ENCODE measurements at places on chromosomes 6 and 20. TPM values are rescaled to one million over a fixed set of nuclear protein-coding genes. Genes with fewer than 3 reads are reported as not detected.

The GLP1R gene
- not detected for total RNA-seq

- H3K36me3 ChIP-seq, result no peaks in the 10 kb centered on the region
- H3K27ac ChIP-seq, result no peak overlapping the region
- H3K4me1 ChIP-seq, result no peaks in the 10 kb centered on the region
- no peak overlapping the region for H3K4me3 ChIP-seq
These were observed 19.1 kb downstream of the GNAS start for GRCh38 chr20:58871533-58872102.

The TDP2 gene
- total RNA-seq, result 32.9 TPM

The CDKN1A gene
- 74.1 TPM for total RNA-seq

GRCh38 chr6:43269273-43270007, 26.2 kb downstream of the TTBK1 start:
- no peaks in the 10 kb centered on the region for H3K27me3 ChIP-seq
- no peaks in the 10 kb centered on the region for H3K4me1 ChIP-seq
- H3K27ac ChIP-seq, result no peak overlapping the region
- peak overlapping the region; percentile 7 for H3K4me3 ChIP-seq
- no peak for DNase-seq
- no peaks in the 10 kb centered on the region for H3K36me3 ChIP-seq

The SRXN1 gene
- total RNA-seq, result 6.1 TPM

- peaks cover 26% of the 10 kb centered on the region for H3K4me1 ChIP-seq
- H3K4me3 ChIP-seq, result no peak overlapping the region
- peak; percentile 90 for DNase-seq
- H3K36me3 ChIP-seq, result no peaks in the 10 kb centered on the region
These were observed 67.9 kb downstream of the ZHX3 start for GRCh38 chr20:41249411-41250281.

- no peak overlapping the region for H3K27ac ChIP-seq
- DNase-seq, result no peak
- no peak overlapping the region for H3K4me3 ChIP-seq
- no peaks in the 10 kb centered on the region for H3K36me3 ChIP-seq
- no peaks in the 10 kb centered on the region for H3K4me1 ChIP-seq
These were observed 11.9 kb downstream of the OR12D1 start for GRCh38 chr6:29426654-29427053.

The SLC35B2 gene
- total RNA-seq, result 22.3 TPM

The PROKR2 gene
- total RNA-seq, result not detected

The CCR6 gene
- not detected for total RNA-seq

GRCh38 chr6:164926686-164927085, 382.7 kb downstream of the C6orf118 start:
- H3K36me3 ChIP-seq, result no peaks in the 10 kb centered on the region
- H3K27ac ChIP-seq, result no peak overlapping the region
- DNase-seq, result no peak
- no peaks in the 10 kb centered on the region for H3K4me1 ChIP-seq

The GINS1 gene
- not detected for total RNA-seq

- H3K27me3 ChIP-seq, result no peaks in the 10 kb centered on the region
- no peaks in the 10 kb centered on the region for H3K4me1 ChIP-seq
- H3K36me3 ChIP-seq, result no peaks in the 10 kb centered on the region
- H3K4me3 ChIP-seq, result no peak overlapping the region
These were observed 457.9 kb upstream of the PTCHD4 start for GRCh38 chr6:48568856-48569255.

DNA sequence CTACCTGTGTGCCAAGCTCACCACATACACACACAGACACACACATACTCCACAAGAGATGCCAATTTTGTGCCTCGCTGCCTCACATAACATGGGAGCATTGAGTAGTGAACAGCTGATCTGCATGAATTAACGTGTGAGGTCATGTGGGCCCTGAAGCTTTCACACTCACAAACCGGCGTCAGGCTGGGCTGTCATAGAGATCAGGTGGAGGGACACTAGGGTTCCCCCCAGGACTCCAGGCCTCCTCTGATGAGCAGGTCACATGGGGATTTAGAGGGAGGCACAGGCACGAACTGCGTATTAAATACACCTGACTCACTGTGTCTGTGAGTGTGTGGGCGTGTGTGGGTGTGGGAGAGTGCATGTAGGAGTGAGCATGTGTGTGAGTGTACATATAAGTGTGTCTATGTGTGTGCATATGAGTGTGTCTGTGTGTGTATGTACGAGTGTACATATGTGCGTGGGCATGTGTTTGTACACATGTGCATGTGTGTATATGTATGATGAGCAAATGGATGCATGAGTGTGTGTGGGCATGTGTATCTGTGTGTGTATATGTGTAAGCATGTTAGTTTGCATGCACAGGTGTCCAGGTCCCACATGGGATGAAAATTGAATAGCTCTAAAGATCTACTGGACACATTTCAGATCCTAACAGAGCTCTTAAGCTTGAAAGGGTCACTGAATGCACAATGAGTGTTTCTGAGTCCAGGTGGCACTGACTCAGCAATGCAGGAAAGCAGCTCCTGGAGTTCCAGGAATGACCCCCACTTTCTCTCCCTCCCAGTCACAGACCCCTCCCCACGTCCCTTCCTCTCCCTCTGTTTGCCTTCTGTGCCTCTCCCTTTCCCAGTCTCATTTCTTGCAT, 336.6 kb downstream of the PREX1 start:
- H3K27me3 ChIP-seq, result no peaks in the 10 kb centered on the region
- H3K4me1 ChIP-seq, result no peaks in the 10 kb centered on the region
- H3K36me3 ChIP-seq, result no peaks in the 10 kb centered on the region
- no peak overlapping the region for H3K4me3 ChIP-seq

The HDAC2 gene
- 89.2 TPM for total RNA-seq

The FAM217A gene
- total RNA-seq, result not detected

- H3K4me1 ChIP-seq, result no peaks in the 10 kb centered on the region
- no peak overlapping the region for H3K27ac ChIP-seq
- H3K4me3 ChIP-seq, result no peak overlapping the region
- no peak for DNase-seq
- no peaks in the 10 kb centered on the region for H3K27me3 ChIP-seq
These were observed 11.6 kb upstream of the PLG start for GRCh38 chr6:160690458-160690857.

DNA sequence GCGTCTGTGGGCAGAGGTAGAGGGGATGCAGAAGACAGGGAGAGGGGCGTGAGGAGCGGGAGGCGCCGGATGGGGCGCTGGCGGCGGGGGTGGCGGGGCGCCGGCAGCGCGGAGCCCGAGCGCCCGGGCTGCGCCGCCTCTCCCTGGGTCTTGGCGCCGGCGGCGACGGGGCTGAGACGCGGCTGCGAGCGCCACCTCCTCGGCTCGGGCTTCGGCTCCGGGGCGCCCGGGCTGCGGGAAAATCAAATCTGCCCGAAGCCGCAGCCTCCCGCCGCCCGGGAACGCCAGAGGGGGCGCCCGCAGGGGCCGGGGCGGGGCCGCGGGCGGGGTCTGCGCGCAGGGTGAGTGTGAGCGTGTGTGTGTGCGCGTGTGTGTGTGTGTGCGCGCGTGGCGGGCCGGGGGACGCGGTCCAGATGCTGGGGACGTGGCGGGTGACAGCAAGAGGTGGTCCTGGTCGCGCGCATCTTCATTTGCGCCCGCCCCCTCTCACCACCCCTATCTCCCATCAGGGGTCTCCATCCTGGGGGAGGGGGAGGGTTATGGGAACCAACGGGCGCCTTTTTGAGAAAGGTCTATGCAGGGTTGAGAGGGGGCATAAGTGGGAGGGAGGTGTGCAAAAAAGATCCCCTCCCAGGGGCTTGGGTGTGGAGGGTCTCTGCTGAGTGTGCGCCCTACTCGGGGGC, 646 bp upstream of the CPNE5 start:
- DNase-seq, result peak; percentile 29
- peak overlapping the region; percentile 19 for H3K27ac ChIP-seq
- H3K27me3 ChIP-seq, result no peaks in the 10 kb centered on the region
- peaks cover 8% of the 10 kb centered on the region for H3K4me1 ChIP-seq

- H3K4me1 ChIP-seq, result no peaks in the 10 kb centered on the region
- no peaks in the 10 kb centered on the region for H3K27me3 ChIP-seq
- H3K4me3 ChIP-seq, result no peak overlapping the region
- H3K27ac ChIP-seq, result no peak overlapping the region
- no peaks in the 10 kb centered on the region for H3K36me3 ChIP-seq
These were observed 44.1 kb upstream of the TGM2 start for GRCh38 chr20:38209054-38209675.

DNA sequence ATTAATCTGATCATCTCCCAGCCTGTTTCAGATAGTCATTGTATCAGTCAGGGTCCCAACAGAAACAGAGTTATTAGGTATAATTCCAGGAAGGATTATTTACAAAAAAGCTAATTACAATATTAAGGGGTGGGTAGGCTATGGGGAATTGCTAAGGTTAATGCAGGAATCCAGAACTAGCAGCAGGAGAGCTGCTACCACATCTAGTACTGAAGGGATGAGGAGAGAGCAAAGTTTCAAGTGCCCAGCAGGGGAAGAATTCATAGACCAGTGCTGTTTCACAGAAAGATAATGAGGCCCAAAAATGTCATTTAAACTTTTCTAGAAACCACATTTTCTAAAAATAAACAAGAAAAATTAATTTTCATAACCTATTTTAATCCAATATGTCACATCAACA, 284.2 kb downstream of the HACE1 start:
- DNase-seq, result no peak
- H3K27ac ChIP-seq, result no peak overlapping the region

The IL17A gene
- total RNA-seq, result not detected

The DYNLT2 gene
- total RNA-seq, result 0.26 TPM

DNA sequence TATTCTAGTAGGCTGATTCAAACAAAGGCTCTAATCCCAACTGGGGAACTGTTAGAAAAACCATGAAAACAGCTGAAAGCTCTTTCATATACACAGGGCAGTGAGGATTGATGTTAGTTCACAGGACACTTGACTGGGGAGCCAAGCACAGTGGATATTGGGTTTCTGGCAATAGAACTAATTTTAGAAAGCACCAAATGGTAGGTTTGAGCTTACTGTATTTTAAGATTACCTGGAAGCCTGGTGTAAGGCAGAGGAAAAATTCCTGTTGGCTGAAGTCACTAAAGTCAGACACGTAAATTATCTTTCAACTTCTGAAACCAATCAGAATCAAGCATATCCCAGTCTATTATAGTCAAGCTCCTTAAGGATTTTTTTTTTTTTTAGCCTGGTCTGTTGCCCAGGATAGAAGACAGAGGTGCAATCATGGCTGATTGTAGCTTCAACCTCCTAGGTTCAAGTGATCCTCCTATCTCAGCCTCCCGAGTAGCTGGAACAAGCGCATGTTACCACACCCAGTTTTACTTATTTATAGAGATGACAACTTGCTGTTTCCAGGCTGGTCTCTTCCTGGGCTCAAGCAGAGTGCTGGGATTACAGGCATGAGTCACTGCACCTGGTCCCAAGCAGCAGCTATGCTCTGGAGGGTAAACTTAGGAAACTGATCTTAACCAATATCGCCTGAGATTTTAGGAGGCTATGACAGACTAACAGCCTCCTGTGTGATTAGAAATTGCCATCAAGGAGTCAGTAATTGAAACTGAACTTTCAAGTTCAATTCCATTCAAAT, 32.5 kb upstream of the SYNCRIP start:
- H3K4me1 ChIP-seq, result no peaks in the 10 kb centered on the region
- H3K36me3 ChIP-seq, result no peaks in the 10 kb centered on the region
- no peaks in the 10 kb centered on the region for H3K27me3 ChIP-seq

DNA sequence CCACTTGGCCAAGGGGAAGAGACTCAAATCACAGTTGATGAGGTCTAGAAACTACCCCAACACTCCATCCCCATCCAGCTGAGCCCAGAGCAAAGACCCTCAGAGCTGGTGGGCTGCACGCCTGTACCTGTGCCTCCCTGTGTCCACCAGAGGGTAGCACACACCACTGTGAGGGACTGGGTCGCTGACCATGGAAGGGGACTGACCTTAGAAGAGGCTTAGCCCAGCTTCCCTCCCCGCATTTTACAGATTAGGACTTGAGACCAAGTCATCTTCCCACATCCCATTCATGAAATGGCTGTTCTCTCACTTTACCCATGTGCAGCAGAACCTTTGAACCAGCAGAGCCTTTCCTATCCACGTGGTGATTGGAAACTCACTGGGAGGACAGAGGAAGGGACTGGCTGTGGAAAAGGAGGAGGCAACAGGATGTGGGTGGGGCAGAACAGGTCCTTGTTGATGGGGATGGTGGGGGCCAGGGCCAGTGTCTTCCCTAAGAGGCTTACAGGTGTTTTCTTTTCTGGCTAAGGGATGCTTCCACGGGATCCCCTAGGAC, 44.3 kb downstream of the CPXM1 start:
- no peak overlapping the region for H3K4me3 ChIP-seq
- H3K4me1 ChIP-seq, result peaks cover 10% of the 10 kb centered on the region
- H3K27ac ChIP-seq, result no peak overlapping the region
- H3K36me3 ChIP-seq, result no peaks in the 10 kb centered on the region

DNA sequence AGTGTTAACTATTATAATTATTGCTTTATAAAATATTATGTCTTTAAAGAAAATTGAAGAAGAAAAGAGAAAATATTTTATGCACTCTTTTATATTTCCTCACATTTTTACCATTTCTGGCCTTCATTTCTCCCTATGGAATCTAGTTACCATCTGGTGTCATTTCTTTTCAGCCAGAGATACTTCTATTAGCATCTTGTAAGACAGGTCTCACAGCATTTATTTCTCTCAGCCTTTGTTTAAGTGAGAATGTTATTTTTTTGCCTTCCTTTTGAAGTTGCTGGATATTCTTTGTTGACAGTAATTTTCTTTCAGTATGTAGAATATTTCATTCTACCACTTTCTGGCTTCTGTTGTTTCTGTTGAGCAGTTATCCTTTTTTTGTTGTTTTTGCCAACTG, 652.1 kb upstream of the CITED2 start:
- no peak for DNase-seq
- no peaks in the 10 kb centered on the region for H3K36me3 ChIP-seq
- no peaks in the 10 kb centered on the region for H3K27me3 ChIP-seq
- no peak overlapping the region for H3K27ac ChIP-seq
- no peak overlapping the region for H3K4me3 ChIP-seq
- no peaks in the 10 kb centered on the region for H3K4me1 ChIP-seq

The ZBTB46 gene
- total RNA-seq, result 45.5 TPM

- no peaks in the 10 kb centered on the region for H3K36me3 ChIP-seq
These were observed 36.0 kb upstream of the FAM83C start for GRCh38 chr20:35328095-35328685.

GRCh38 chr6:163095401-163095800, 319.1 kb upstream of the QKI start:
- H3K36me3 ChIP-seq, result no peaks in the 10 kb centered on the region
- no peaks in the 10 kb centered on the region for H3K4me1 ChIP-seq
- no peak for DNase-seq
- no peak overlapping the region for H3K4me3 ChIP-seq
- H3K27me3 ChIP-seq, result no peaks in the 10 kb centered on the region

- no peak for DNase-seq
- H3K4me1 ChIP-seq, result peaks cover 7% of the 10 kb centered on the region
- H3K4me3 ChIP-seq, result no peak overlapping the region
- no peaks in the 10 kb centered on the region for H3K27me3 ChIP-seq
- H3K27ac ChIP-seq, result no peak overlapping the region
These were observed 2.0 kb upstream of the ACTL10 start for GRCh38 chr20:33664762-33665144.

DNA sequence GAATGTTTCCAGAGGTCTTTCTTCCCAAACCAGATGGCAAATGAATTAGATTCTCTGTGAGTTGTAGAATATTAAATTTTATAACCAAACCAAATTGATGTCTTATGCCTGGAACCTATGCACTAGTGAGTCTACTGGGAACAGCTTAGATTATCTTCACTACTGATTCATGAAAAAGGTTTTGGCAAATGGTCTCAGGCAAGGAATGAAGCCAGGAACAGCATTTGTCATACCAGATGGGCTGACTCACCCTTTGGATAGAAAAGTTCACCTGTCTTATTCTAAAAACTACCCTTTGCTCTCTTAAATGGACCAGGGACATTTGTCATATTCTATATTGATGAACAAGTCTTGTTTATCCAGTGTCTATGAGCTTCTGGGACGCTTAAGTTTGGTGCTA, 135.4 kb upstream of the ECI2 start:
- H3K36me3 ChIP-seq, result no peaks in the 10 kb centered on the region
- no peak overlapping the region for H3K4me3 ChIP-seq
- no peaks in the 10 kb centered on the region for H3K27me3 ChIP-seq
- H3K4me1 ChIP-seq, result no peaks in the 10 kb centered on the region
- no peak overlapping the region for H3K27ac ChIP-seq
- DNase-seq, result no peak

The PDE10A gene
- total RNA-seq, result 73.5 TPM

The SLC22A1 gene
- total RNA-seq, result 0.35 TPM
